ENCODE measurements at places on chromosomes 3 and 15.
A peak's percentile ranks its signal among the peaks of the same experiment; 100 is the strongest.

DNA sequence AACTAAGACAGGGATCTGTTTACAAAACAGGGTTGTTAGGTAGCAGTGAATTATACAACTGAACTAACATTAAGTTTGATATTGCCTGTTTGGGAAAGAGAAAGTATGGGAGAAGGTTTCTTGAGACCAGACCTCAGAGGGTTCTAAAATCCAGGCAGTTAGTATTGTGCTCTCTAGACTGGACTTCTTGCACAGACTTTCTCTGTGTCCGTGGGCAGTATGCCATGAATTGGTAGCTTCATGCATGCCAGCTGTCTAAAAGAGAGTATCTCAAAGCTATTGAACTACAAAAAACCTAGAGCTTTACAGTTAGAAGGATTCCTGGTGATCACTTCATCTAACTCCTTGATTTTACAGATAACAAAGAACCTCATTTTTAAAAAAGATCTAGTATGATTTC, 12.5 kb downstream of the SAMD7 start:
- no peak for DNase-seq

DNA sequence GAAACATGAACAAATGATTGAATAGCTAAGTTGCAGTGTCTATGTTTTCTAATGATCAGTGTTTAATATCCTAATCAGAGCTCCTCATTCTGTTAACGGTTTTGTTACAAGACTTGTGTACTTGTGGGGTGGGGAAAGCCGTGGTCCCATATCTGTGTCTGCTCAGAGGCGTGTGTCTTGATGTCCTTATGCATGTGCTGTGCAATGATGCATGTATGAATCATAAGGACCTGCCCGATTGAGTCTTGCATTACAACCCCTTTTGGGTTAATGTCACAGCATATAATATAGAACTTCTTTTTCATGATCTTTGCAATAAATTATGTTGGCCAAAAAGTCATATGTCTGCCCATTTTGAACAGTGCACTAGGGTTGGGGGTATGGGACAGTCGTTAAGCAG, 233.4 kb downstream of the ITPR1 start:
- peak; percentile 7 for DNase-seq

DNA sequence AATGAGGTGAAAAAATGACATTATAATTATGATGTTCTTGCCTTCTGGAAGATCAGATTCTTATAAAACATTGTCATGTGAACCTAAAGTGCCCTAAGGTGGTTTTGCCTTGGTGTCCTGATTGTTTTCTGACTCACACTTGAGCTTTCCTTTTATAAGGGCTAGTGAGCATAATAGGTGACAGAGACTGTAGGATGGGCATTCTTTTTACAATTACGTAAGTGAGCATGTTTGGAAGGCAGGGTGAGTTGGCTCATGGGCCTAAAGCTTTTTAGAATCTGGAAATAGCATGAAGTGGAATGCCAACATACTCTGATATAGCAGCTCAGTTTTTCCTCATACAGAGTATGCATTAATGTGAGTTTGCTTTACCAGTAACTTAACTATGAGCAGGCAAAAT, 41.2 kb downstream of the CRYBG3 start:
- DNase-seq = no peak

DNA sequence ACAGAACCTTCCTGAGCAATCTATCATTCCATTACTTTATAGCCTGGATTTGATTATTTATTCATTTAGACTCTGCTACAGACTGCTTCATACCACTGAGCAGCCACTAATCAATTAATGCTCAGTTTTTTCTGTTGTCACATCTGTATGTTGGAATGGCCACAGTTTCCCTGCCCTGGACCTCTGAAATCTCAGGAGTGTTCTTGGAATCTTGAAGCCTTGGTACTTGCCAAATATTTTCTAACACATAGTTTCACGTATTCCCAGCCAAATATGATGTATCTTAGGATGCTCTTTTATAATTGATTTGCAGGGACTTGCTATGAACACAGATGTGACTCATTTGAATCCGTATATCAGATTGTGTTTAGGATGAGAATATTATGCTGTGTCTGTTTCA, 225.8 kb downstream of the TAFA4 start:
- DNase-seq = no peak

GRCh38 chr3:10389995-10390394, 69.1 kb upstream of the SEC13 start:
- no peak for DNase-seq

All from islet precursor cell (in vitro differentiated cells).